Stimulated activated CD8-positive, alpha-beta memory T cell treated with anti-CD3 and anti-CD28 coated beads, Interleukin-15, amount 100 ng/mL, for 4 hours (primary cell): ENCODE measurements at places on chromosomes 6 and 20.

GRCh38 chr20:33160681-33161080, 7.3 kb upstream of the BPIFA2 start:
- DNase-seq: no peak

GRCh38 chr20:8094415-8094818, 37.6 kb upstream of the PLCB1 start:
- no peak for DNase-seq

DNA sequence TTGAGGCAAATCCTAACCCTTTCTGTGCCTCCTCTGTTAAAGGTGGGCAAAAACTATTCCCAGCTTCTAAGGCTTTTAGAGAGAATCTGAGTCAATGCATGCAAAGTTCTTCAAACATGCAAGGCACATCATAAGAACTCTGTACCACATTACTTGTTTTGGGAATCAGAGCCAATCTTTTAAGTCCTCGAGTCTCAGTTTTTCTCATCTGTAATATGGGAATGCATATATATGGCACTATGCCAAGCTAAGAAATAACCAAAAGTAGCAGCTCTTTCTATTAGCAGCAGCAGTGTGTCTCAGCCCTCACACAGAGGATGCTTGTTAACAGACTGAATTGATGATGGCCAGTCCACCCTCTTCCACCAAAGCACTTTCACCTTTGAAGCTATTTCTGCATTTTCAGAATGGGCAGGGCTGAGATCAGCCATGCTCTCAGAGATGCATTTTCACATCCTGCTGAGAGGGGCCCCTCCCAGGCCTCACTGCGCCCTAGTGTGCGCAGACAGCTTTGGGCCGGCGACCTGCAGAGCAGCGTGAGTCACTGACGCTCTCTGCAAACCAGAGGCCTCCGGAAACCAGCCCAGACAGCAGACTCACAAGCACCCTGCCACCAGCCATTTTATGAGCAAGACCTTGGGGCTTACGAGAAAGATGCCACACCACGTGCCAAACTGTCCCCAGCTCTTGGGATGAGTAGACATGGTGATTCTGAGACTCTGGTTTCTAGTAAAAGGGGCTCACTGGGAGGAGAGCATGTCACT, 138.0 kb downstream of the NFATC2 start:
- DNase-seq: peak; percentile 84

GRCh38 chr6:122020588-122021264, 378.7 kb upstream of the HSF2 start:
- no peak for DNase-seq

GRCh38 chr6:41687501-41688175, 47.8 kb downstream of the TFEB start:
- DNase-seq: no peak

- DNase-seq: no peak
Observed at GRCh38 chr6:16776394-16777017, 15.2 kb upstream of the ATXN1 start.

DNA sequence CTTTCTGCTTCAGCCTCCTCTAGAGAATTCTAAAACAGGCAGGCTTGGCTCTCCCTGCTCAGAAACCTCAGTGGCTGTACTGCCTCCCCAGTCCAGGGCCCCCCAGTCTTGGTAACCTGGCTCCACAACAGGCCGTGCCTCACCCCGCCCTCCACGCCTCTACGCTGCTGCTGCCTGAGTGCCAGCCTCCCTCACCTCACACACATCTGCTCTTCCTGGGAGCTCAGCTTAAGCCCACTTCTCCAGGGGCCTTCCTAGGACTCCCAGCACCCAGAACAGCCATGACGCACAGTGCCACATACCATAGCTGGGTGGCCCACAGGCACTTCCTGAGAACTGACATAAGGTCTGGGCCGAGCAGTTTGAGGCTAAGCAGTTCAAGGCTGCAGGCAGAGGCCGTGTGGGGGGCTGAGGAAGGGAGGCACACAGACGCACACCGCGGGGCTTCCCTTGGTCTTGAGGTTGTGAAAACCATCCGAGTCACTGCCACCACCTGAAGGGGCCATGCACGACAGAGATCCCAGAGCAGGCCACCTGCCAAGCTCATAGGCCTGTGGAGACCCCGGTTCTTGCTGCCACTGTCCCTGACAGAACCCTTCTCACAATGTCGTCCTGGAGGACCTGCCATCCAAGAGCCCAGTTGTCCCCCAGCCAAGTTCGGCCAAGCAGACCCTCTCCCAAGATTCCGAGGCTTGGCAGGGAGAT, 42.6 kb downstream of the DSTN start:
- peak; percentile 23 for DNase-seq

GRCh38 chr20:507006-507758, 36.4 kb downstream of the CSNK2A1 start:
- DNase-seq: no peak

DNA sequence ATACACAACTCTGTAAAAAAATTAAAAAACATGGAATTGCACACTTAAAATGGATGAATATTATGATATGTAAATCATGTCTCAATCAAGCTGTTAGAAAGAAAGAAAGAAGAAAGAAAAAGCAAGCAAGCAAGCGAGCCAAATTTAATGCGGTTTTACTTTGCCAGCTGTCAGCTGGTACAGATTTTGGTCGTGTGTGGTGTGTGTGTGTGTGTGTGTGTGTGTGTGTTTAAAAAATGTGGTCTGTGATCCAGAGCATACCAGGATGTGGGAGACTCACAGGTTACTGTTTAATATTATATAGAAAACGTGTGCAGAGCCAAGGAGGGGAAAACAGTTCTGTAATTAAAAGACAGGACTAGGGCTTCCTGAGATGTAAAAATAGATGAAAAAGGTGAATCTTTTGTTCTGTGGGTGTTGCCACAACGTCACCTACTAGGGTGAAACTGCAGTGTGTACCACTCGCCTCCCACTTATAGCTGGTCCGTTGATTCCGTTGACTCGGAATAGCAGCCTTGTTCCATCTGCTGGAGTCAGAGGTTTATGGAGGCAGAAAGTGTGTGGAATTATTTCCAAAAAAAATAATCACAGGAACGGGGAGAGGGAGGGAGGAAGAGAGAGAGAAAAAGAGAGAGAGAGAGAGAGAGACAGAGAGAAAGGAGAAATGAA, 197.7 kb downstream of the BCAS1 start:
- no peak for DNase-seq

DNA sequence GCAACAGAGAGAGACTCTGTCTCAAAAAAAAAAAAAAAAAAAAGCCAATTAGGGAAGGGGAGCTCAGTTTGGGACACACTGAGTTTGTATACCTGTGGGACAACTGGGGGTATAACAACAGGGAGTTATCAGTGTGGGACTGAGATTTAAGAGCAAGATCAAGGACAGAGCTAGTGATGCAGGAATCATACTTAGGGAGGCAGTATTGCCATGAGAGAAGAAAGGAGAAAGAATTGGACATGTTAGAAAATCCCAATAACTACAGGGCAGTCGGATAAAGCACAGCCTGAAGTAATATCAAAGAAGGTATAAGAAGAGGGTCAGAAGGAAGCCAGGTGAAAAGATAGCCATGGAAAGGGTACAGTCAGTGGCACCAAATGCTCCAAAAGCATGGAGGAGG, 121.2 kb downstream of the PTPRT start:
- DNase-seq: no peak

DNA sequence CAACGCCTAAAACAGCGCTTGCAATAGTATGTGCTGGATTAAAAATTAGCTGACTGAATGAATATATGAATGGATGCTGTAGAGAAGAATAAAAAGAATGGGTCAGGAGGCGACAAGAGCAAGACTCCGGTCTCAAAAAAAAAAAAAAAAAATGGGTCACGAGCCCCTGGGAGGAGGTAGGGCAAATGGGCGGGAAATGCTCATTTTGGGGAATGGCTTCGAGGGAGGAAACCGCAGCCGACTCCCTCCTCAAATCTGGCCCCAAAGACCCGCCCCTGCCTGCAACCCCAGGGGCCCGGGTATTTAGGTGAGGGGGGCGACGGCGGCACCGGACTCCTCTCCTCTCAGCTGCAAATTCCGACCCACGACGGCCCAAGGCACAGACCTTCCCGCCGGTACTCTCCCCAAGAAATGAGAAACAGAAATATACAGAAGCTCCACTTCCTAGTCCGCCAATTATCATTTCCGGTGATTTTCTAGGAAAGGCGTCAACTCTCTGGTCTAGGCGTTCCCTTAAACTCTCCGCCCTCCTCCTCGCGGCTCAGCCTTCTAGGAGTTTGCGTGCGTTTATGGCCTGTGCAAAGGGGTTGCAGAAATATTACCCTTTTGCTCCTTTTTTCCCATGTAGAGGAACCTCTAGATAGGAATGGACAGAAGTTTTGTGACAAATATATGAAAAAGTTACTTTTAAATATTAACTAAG, at the start of gene ZNF311:
Gene ZNF311 (minus strand): TSS at position 133 of the 703 bp plus-strand sequence. CDS start 1,361 bp downstream, outside the sequence.
- DNase-seq: no peak

DNA sequence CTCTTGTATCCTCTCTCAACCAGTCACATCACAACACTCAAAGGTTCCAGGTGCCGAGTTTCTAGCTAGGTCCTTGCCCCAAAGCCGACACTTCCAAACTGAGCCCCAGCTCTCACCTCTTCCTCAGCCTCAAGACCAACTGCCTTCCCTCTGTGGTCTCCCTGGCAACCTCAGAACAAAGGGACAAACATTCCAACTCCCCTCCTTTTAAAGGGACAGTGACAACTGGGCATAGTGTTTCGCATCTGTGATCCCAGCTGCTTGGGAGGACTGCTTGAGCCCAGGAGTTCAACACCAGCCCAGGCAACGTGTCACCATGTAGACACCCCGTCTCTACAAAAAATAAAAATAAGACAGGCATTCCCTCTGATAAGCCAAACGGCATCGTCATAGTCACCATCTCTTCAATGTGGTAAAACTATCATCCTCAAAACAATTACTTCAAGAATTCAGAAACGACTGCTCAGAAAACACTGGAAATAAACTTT, 11.3 kb downstream of the DIDO1 start:
- DNase-seq: no peak

GRCh38 chr6:410555-411395, 19.2 kb downstream of the IRF4 start:
- no peak for DNase-seq

DNA sequence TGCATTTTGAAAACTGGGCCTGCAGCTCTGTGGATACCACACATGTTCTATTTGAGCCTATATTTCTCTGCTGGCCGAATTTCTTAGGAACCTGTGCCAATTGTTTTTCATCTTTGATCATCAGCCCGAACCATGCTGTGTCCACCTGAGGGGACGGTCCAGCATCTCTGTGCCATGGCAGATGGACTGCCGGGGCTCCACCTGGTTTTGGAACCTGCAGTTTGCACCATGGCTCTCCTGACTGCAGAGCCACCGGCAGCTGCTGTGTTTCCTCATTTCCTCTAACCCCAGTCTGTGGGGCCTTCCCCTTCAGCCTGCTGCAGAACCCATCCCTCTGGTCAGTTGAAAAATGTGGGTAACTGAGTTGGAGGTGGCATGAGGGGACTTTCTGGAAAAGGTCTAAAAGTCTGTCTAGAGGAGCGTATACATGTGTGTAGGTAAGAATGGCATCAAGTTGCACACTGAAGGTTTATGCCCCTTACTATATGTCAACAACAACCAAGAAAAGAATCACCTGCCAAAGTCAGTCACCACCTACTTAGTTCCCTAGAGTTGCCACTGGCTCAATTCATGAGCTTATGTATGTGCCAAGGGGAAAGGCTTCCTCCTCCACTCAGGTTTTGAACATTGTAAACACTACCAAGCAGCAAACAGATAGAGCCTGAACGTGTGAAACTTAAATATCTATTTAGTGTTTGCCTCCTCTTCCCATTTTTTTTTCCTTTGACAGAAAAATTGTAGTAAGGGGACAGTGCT, 548.2 kb downstream of the PRKN start:
- DNase-seq: no peak

DNA sequence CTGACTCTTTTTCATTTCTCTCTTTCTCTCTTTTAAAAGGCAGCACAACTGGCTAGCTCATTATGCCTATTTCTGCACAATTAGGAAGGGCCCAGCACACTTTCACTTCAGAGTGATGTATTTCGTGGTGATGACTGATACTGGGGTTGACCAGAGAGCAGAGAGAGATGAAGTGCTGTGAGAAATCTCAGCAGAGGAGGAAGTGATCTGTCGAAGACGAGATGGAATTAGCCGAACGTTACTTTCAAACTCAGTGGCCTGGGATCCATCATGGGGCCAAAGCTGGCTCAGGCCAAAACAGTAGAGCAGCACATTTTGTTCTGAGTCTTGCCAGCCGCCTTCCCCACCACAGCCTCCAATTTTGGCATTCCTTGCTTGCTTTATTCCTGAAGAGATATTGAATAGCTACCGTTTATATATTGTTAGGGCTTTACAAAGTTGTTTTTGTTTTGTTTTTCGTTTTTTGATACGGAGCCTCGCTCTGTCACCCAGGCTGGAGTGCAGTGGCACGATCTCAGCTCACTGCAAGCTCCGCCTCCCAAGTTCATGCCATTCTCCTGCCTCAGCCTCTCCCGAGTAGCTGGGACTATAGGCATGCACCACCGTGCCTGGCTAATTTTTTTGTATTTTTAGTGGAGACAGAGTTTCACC, 213.2 kb upstream of the ECI2 start:
- DNase-seq: no peak

DNA sequence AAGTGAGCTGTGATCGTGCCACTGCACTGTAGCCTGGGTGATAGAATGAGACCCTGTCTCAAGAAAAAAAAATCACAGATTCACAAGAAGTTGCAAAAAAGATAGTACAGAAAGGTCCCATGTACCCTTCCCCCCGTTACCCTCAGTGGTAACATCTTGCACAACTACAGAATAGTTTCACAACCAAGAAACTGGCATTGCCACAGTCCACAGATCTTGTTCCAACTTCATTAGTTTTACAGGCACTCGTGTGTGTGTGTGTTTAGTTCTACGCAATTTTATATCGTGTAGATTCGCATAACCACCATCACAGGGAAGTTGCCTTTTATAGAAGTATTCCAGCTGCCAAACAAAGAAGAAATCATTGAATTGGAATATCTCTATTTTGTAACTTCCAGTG, 19.1 kb downstream of the SPATA2 start:
- no peak for DNase-seq

- no peak for DNase-seq
Observed at GRCh38 chr6:64505312-64505711, 869.7 kb downstream of the PHF3 start.

- no peak for DNase-seq
Observed at GRCh38 chr20:46122071-46122470, 4.0 kb downstream of the CD40 start.

GRCh38 chr6:163651426-163651825, 236.9 kb downstream of the QKI start:
- no peak for DNase-seq

GRCh38 chr6:69622230-69622629, 174.6 kb downstream of the LMBRD1 start:
- no peak for DNase-seq

GRCh38 chr6:2126351-2126750, 119.1 kb downstream of the GMDS start:
- no peak for DNase-seq

- DNase-seq: no peak
Observed at GRCh38 chr6:170490259-170490658, 62.8 kb downstream of the PSMB1 start.

DNA sequence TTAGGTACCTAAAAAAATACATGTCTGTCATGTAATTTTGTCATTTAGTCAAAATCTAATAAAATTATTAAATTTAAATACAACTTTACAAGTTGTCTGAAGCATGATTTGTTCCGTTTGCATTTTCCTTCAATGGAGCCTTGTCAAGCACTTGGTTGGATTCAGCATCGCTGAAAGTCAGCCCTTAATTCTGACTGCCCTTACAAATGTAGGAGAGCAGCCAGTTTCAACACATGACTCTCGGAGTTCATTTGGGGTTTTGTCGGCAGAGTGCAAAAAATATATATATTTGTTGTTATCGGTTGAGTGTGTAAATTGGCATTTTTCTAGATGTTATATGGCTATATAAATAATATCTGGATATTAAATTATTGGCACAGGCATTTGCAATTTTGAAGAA, 180.6 kb downstream of the RPS12 start:
- no peak for DNase-seq

GRCh38 chr6:28336284-28337120, 554 bp upstream of the ZSCAN31 start:
- DNase-seq: no peak
